Endothelial cell of umbilical vein (primary cell): ENCODE measurements at places on chromosomes 3 and 15. TPM values are rescaled to one million over a fixed set of nuclear protein-coding genes. Genes with fewer than 3 reads are reported as not detected.

DNA sequence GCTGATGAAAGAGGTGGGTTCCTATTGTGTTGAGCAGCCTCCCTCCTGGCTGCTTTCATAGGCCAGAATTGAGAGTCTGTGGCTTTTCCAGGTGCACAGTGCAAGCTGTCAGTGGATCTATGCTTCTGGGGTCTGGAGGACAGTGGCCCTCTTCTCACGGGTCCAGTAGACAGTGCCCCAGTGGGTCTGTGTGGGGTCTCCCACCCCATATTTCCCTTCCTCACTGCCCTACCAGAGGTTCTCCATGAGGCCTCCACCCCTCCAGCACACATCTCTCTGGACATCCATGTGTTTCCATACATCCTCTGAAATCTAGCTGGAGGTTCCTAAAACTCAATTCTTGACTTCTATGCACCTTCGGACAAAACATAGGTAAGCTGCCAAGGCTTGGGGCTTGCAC lies 201.2 kb downstream of the FAM43A start:
- no peak for DNase-seq
- no peak overlapping the region for H3K27ac ChIP-seq
- no peaks in the 10 kb centered on the region for H3K27me3 ChIP-seq
- no peak overlapping the region for H3K4me3 ChIP-seq

DNA sequence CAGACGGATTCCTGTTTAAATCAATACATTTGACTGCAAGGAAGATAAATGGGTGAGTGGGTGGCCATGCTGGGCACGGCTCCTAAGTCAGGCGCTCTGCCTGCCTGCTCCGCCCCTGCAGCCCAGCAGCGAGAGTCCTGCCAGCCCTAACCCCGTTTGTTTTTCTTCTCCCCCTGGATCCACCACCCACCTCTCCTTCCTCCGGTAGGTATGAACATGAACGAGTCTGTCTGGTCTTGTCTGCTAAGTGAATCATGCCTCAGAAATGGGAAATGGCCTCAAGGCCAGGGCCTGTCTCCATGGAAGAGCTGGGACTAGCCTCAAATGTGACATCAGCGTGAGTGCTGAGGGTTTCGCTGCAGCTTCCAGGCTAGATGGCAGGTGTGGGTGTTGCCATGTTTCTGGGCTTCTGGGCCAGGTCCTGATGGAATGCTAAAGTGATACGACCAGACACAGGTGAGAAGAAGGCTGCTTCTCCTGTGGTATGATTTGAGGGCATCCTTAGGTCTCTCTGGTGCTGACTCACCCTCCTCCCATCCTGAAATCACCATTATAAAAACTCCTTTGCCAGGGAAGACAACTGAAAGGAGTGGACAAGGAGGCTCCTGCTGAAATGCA lies 5.6 kb upstream of the FEM1B start:
- no peak overlapping the region for H3K27ac ChIP-seq
- peaks cover 18% of the 10 kb centered on the region for H3K4me1 ChIP-seq
- peaks cover 2% of the 10 kb centered on the region for H3K27me3 ChIP-seq
- H3K36me3 ChIP-seq: no peaks in the 10 kb centered on the region

GRCh38 chr15:40498418-40498817 lies 27.6 kb downstream of the CHST14 start:
- no peak overlapping the region for H3K4me3 ChIP-seq
- no peak overlapping the region for H3K27ac ChIP-seq
- peaks cover 4% of the 10 kb centered on the region for H3K27me3 ChIP-seq
- H3K4me1 ChIP-seq: peaks cover 10% of the 10 kb centered on the region
- H3K36me3 ChIP-seq: no peaks in the 10 kb centered on the region
- DNase-seq: no peak

DNA sequence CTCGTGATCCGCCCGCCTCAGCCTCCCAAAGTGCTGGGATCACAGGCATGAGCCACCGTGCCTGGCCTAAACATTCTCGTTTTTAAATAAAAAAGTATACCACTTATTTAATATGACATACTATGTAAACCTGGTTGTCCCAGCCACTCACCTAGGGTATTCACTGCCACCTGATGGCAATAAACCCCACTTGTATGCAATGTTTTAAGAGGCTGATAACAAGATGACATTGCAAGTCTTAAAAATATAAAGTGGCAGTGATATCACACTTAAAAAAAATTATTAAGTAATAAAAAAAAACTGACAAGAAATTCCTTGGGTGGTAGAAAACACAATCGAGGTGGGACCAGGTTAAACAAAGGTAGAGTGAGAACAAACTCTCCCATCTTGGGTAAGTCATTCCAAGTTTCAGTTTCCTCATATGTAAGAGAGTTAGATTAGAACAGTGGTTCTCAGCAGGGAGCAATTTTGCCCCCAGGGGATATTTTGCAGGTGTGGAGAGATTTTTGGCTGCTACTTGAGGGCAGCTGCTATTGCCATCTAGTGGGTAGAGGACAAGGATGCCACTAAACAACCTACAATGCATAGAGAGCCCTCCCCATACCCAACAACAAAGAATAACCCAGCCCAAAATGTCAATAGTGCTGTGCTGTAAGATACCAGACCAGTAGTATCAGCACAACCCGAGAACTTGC lies 14.5 kb downstream of the ARF4 start:
- H3K4me1 ChIP-seq: no peaks in the 10 kb centered on the region
- H3K36me3 ChIP-seq: peaks cover 15% of the 10 kb centered on the region
- no peak for DNase-seq
- no peak overlapping the region for H3K4me3 ChIP-seq
- no peak overlapping the region for H3K27ac ChIP-seq

DNA sequence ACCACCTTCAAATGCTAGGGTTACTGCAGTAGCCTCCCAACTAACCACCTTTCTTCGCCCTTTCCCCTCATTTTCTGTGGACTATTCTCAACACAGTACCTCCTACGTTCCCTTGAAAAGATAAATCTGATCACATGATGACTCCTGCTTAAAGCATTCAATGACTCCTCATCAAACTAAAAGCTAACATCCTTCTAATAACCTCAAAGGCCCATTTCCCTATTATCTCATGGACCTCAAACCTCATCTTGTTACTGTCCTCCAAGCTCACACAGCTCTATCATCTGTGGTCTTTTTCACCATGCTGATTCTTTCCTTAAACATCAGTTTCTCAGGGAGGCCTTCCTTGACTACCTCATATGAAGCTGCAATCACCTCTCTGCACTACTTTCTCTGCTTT lies 29.6 kb downstream of the GADL1 start:
- H3K27me3 ChIP-seq: peaks cover 16% of the 10 kb centered on the region
- no peak for DNase-seq
- no peaks in the 10 kb centered on the region for H3K4me1 ChIP-seq
- no peaks in the 10 kb centered on the region for H3K36me3 ChIP-seq
- H3K4me3 ChIP-seq: no peak overlapping the region
- H3K27ac ChIP-seq: no peak overlapping the region

GMNC gene
- total RNA-seq: not detected in 2 replicates

GRCh38 chr15:100687582-100688141 lies 85.3 kb downstream of the ASB7 start:
- H3K4me1 ChIP-seq: peaks cover 5% of the 10 kb centered on the region
- no peaks in the 10 kb centered on the region for H3K36me3 ChIP-seq
- H3K27ac ChIP-seq: peak overlapping the region; percentile 52
- no peak for DNase-seq

DNA sequence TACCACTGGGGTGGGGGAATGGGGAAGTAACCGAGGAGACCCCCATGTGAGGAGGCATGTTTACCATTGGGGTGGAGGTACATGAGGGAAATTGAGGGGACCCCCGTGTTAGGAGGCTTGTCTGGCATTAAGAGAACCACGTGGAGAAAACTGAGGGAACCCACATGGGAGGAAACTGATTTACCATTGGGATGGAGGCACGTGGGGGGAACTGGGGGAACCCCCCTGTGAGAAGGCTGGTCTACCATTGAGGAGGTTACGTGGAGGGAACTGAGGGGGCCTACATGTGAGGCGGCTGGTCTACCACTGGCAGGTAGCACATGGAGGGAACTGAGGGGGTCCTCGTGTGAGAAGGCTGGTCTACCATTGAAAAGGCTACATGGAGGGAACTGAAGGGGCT lies 159.4 kb downstream of the FBLN2 start:
- no peaks in the 10 kb centered on the region for H3K36me3 ChIP-seq
- H3K27ac ChIP-seq: no peak overlapping the region
- no peak for DNase-seq

- no peak overlapping the region for H3K27ac ChIP-seq
- no peak for DNase-seq
- H3K36me3 ChIP-seq: no peaks in the 10 kb centered on the region
- no peaks in the 10 kb centered on the region for H3K27me3 ChIP-seq
- H3K4me1 ChIP-seq: no peaks in the 10 kb centered on the region
Observed at GRCh38 chr3:84904212-84904611, 54.6 kb upstream of the CADM2 start.

GRCh38 chr3:187944390-187945179 lies 199.3 kb upstream of the BCL6 start:
- no peaks in the 10 kb centered on the region for H3K4me1 ChIP-seq
- H3K27me3 ChIP-seq: peaks cover 15% of the 10 kb centered on the region
- no peak overlapping the region for H3K4me3 ChIP-seq
- H3K36me3 ChIP-seq: no peaks in the 10 kb centered on the region

- peaks cover 28% of the 10 kb centered on the region for H3K27me3 ChIP-seq
- no peaks in the 10 kb centered on the region for H3K36me3 ChIP-seq
- no peak overlapping the region for H3K4me3 ChIP-seq
- DNase-seq: peak; percentile 28
- no peak overlapping the region for H3K27ac ChIP-seq
Observed at GRCh38 chr3:8767667-8768363, 1.6 kb downstream of the OXTR start.

ST3GAL6 gene
- 17.7 and 35.9 TPM in 2 replicates for total RNA-seq

PDZRN3 gene
- not detected in 2 replicates for total RNA-seq

DNA sequence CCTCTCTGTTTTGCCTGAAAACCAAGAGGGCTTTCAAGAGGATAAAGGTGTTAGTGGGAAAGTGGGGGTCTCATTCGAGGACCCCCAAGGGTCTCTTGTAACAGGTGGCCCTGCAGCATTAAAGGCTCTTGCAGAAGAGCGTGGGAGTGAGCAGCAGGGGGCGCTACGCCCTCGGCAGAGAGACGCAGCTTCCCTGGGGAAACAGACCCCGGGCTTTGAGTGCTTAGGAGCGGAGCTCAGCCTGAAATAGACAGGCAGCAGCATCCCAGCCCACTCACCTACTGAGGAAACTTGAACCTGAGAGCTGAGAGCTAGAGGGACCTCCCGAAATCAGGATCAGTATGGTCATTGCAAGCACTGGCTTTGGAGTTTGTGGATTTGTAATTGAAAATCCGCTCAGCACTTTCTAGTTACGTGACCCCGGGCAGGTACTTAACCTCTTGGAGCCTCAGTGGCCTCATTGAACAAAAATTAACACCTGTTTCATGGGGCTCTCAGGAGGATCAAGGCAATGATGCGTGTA lies 25.7 kb downstream of the RPLP1 start:
- peak; percentile 48 for DNase-seq
- no peaks in the 10 kb centered on the region for H3K27me3 ChIP-seq
- no peak overlapping the region for H3K27ac ChIP-seq
- no peak overlapping the region for H3K4me3 ChIP-seq
- no peaks in the 10 kb centered on the region for H3K36me3 ChIP-seq

GRCh38 chr3:53944028-53944427 lies 52.4 kb upstream of the SELENOK start:
- H3K4me1 ChIP-seq: no peaks in the 10 kb centered on the region
- no peak overlapping the region for H3K4me3 ChIP-seq
- no peak overlapping the region for H3K27ac ChIP-seq
- no peaks in the 10 kb centered on the region for H3K27me3 ChIP-seq
- DNase-seq: no peak
- no peaks in the 10 kb centered on the region for H3K36me3 ChIP-seq

- no peak overlapping the region for H3K4me3 ChIP-seq
- no peaks in the 10 kb centered on the region for H3K27me3 ChIP-seq
- H3K27ac ChIP-seq: no peak overlapping the region
- no peaks in the 10 kb centered on the region for H3K4me1 ChIP-seq
- DNase-seq: no peak
- H3K36me3 ChIP-seq: no peaks in the 10 kb centered on the region
Observed at GRCh38 chr15:71342658-71343057, 227.4 kb downstream of the THSD4 start.

GRCh38 chr15:87710406-87710805 lies 546.1 kb downstream of the NTRK3 start:
- H3K4me1 ChIP-seq: no peaks in the 10 kb centered on the region
- no peaks in the 10 kb centered on the region for H3K36me3 ChIP-seq
- H3K27ac ChIP-seq: no peak overlapping the region
- H3K4me3 ChIP-seq: no peak overlapping the region
- H3K27me3 ChIP-seq: no peaks in the 10 kb centered on the region

ACTC1 gene
- not detected in 2 replicates for total RNA-seq

DNA sequence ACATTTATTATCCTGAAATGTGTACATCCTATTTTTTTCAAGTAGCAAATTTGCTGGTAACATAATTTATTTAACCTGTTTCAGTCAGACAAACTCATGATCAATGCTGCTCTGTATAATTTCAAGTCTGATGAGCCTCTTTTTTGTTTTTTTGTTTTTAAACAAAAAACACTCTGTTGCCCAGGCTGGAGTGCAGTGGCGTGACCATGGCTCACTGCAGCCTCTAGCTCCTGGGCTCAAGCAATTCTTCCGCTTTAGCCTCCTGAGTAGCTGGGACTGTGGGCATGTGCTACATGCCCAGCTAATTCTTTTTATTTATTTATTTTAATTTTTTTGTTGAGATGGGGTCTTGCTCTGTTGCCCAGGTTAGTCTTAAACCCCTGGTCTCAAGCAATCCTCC lies 40.1 kb upstream of the CAPN3 start:
- DNase-seq: no peak
- H3K27ac ChIP-seq: no peak overlapping the region
- peaks cover 9% of the 10 kb centered on the region for H3K4me1 ChIP-seq
- H3K4me3 ChIP-seq: no peak overlapping the region
- no peaks in the 10 kb centered on the region for H3K36me3 ChIP-seq

SNRPN gene
- total RNA-seq: 103 and 117 TPM in 2 replicates

DNA sequence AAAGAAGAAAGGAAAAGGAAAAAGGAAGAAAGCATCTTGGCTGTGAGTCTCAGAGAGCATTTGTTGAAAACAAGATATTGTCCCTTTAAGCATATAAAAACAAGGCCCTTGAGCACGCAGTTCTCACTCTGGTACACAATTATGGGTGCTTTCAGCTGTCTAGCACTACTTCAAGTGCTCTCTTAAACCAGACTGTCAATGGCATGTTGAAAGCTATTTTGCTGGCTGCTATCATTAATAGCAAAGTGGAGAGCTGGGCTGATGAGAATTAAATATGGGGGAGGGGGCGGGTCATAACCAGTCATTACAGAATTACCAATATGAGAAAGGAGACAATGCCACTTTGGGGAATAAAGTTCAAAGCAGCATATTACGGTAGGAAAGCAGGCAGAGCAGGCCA lies 9.3 kb downstream of the TLE3 start:
- H3K27me3 ChIP-seq: no peaks in the 10 kb centered on the region
- H3K4me1 ChIP-seq: peaks cover 15% of the 10 kb centered on the region
- peaks cover 16% of the 10 kb centered on the region for H3K36me3 ChIP-seq
- no peak overlapping the region for H3K27ac ChIP-seq
- no peak for DNase-seq

DNA sequence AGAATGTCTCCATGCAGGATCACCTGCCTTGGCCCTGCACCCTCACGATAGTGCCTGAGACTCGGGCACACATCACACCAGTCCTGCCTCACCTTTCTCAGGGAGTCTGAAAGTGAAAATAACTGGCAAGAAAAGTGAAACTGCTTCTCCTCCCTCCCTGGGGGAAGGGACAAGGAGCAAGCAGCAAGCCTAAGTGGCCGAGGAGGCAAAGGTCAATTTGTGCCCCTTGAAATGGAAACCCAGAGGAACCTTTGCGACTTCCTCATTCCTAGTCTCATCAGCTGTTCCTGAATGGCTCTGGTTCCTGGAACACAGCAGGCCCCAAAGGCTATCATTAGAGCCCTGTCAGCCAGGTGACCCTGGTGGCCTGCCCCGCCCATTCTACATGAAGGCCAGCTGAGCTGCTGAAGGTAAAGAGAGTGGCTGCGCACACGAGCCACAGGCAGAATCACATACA lies 28.0 kb upstream of the SLCO2A1 start:
- no peaks in the 10 kb centered on the region for H3K36me3 ChIP-seq
- no peak for DNase-seq
- no peak overlapping the region for H3K4me3 ChIP-seq
- no peaks in the 10 kb centered on the region for H3K4me1 ChIP-seq
- H3K27me3 ChIP-seq: no peaks in the 10 kb centered on the region
